ENCODE measurements at places on chromosomes 5 and 9.

- DNase-seq: no peak
Measured at GRCh38 chr9:130806327-130806716, 28.7 kb upstream of the ABL1 start.

DNA sequence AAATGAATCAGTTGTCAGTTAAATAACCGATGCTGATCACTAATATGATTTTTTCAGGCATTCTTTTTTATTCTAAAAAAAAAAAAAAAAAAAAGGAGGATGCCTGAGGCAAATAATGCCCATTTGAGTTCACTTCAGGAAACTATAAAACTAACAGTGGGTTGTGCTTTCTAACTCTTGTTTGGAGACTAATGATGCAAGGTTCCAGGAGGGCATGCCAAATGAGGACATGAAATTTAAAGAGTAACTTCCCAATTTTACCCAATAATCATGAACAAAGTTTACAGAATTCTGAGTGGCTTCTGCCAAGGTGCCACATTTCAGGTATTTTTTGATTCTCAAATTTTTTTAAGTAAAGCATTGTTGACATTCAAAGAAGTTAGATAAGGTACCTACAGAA is 41.0 kb downstream of the CEP120 start:
- DNase-seq: no peak

DNA sequence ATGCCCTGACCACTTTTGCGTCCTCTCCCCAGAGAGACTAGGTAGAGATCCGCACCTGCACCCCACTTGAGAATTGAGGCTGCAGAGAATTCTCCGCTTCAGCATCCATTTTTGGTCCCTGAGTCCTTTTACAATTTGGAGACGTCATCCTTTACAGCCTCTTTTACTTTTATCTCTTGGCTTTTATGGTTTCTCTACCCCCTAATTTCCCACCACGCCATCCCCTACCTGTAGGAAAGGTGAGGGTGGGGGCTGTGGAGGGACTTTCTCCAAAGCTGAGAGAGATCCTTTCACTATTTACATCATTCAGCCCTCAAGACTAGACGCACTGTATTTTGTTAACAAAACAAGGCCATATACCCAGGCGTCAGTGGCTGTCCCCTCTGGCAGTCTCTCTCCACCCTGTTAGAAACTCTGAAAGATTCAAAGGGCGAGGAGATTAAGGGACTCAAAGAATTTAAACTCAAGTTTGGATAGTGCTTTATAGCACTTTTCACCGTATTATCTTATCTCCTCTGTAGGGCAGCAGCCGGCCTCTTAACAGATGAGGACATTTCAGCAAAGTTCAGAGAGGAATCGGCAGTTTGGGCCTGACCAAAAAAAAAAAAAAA is 1.7 kb downstream of the MSX2 start:
- DNase-seq: no peak

- no peak for DNase-seq
Measured at GRCh38 chr9:468766-469426, 254.2 kb downstream of the DOCK8 start.

DNA sequence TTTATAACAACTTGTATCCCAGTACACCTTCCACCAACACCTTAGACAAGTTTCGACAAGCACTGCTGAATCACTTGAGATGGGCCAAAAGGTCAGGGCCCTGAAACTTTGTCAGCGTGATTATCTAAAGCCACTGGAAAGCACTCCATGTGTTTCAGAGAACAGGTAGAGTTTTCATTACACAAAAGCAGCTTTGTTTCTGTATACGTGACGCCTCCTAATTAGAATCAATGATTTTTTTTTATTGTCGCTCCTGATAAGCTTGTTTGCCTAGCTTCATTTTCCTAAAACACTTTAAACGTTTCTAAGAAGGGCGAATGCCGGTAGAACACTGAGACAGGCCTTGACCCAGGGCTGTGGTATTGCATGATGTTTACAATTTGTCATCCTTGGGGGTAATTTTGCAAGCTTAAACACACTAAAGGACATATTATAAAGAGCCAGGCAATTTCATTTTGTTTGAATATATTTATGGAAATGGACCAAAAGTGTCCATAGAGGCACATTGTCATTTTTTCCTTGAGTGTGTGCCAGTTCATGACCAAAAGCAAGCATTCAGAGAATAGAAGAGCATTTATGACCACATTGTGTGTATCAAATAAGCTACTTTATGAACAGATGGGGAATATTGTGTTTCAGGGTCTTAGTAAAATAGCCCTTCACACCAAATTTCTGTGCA is 193.6 kb downstream of the GLIS3 start:
- no peak for DNase-seq

DNA sequence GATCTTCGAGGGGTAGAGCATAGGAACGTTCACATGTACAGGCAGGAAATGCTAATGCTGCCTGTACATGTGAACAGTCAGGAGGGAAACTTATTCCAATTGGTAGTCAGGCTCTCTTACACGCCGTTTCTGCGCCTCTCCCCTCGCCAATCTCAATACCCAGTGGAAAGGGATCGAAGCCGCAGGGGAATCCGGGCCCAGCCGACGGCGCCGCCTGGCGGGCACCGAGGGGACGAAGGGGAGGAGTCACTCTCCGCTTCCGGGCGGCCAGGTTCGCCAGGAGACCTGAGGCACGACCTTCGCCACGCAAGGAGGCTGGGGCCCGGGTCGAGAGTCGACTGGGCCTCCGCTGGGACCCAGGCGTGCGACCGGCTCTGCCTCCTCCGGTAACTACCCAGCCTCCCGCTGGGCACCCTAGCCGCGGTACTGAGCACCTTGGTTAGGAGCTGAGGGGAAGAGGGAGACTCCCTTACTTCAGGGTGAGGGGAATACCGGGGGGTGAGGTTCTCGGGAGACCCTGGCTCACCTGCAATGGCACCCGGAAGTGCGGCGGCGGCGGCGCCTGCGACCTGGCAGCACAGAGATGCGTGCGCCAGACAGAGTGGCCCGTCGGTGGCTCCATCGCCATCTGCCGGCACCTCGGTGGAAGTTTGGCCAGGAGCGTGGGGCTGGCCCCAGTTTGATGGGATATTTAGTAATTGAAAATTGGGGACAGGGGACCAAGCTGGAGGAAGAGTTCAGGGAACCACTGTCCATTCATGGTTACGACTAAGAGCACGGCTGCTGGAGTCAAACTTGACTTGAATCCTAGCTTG is at the start of gene PIGO:
TSS of gene PIGO (minus strand) at position 557 of the 815 bp plus-strand sequence. CDS start 1,026 bp downstream, outside the sequence.
- peak; percentile 90 for DNase-seq

GRCh38 chr9:132776891-132777290 is 101.2 kb downstream of the AK8 start:
- DNase-seq: no peak

GRCh38 chr5:90994796-90995195 is 388.3 kb downstream of the ARRDC3 start:
- DNase-seq: no peak

- no peak for DNase-seq
Measured at GRCh38 chr5:113343343-113343742, 91.4 kb downstream of the TSSK1B start.

DNA sequence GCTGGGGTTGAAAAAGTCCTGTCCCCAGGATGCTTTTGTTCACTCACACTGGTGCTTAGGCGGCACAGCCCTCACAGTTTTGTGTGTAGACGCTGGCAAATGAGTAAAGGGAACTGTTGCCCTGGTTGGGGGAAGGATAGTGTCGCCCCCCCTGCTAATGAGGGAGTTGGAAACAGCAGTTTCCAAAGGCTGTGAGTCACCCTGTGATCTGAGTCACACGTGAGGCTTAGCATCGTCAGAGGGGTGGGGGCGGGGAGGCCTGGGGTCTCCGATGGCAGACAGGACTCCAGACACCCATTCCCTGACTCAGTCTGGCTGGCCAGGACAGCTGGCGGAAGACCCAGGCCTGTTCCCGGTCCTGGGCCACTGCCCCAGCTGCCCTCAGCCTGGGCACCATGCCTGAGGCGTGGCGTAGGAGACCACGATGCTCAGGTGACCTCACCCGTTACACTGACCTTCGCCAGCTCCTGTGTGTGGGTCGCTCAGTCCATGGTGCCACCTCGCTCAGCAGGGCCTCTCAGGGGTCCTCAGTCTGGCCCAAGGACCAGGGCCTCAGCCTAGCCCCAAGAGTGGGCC is 2.9 kb downstream of the DNAJB5 start:
- peak; percentile 83 for DNase-seq

DNA sequence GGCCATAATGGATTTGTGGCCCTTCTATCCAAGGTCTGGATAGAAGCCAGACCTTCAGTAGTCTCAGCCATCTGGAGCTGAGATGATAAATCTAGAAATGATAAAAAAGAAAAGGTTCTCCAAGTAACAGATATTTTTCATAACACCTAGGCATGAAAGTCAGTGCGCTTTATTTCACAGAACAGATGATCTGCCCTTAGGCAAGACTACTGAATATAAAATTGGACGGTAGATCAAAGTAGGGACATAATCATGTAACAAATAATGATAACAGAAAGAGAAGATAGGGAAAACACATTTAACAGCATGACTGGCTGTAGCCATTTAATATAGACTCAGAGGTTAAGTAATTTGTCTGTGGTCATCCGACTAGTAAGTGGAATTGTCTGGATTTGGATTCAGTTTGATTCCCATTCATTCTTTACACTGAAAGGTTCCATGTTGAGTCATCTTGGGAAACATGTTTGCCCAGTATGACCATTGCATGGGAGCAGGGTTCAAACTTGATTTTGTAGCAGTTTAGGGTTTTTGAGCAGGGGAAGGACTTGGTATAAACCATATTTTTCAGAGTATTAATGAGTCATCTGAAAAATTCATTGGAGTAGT is 4.1 kb upstream of the CAVIN4 start:
- DNase-seq: no peak

DNA sequence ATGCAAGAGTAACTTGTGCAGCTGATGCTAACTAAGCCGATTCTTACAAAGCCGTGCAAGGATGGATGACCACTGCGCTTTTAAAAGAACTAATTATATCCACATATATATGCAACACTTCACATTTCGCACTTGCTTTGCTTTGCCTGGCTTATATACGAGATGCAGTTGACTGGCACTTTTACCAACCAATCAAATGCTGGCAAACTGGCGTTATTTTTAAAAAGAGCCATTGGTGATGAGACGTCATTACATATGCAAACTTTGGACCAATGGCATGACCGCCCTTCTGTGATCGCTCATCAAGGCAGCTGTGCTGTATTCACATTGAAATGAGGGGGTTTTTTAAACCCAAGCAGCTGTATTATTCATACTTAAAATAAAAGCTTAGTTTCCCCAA is 1147.7 kb upstream of the WWC1 start:
- no peak for DNase-seq

- DNase-seq: no peak
Measured at GRCh38 chr5:39497322-39497721, 72.5 kb upstream of the DAB2 start.

DNA sequence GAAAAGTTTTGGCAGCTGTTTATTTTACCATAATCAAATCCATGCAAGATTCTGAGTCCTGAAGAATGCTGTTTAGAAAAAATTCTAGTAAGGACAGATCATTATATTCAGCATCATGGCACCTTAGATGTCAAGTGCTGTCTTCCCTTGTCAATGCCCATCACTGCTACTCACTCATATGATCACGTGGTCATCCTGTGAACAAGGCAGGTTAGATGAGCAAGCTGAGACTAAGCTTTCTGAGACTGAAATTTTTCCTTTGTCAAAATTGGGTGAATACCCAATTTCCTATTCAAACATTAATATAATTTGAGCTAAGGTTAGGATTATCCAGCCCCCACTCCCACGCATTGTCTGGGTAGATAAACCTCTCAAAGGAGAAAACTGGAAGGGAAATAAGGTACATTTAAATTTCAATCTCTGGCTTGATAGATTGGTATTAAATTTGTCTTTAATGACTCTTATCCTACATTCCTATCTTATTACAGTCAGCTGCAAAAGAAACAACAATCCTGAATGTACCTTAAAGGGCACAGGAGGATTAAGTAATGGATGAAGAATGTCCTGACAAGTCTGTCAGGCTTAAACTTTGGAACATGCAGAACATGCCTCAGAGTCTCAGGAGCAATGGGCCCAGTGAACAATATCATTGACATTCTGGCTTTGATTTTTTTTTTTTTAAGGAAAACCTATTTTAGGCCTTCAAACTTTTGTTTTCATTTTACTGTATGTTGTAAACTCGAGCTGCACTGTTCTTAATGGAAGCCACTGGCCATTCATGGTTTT is 148.7 kb upstream of the RANBP3L start:
- DNase-seq: no peak

DNA sequence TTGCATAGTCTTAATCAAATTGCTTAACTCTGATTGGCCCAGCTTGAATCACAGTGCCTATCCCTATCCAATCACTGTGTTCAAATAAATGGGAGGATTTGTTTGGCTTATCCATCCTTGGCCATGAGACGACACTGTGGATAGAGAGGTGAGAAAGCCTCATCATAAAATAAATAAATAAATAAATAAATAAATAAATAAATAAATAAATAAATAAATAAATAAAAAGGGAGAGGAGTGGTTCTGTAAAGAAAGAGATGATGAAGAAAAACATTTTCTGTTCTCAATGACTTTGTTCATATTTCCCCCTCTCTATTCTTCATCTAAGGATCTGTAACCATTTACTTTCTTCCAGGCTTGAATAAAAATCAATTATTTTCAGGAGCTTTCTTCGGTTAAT is 74.7 kb downstream of the PTPRD start:
- DNase-seq: no peak

GRCh38 chr5:172710676-172711075 is 60.3 kb downstream of the DUSP1 start:
- DNase-seq: no peak

- DNase-seq: no peak
Measured at GRCh38 chr9:32663741-32664140, 28.3 kb upstream of the TAF1L start.

DNA sequence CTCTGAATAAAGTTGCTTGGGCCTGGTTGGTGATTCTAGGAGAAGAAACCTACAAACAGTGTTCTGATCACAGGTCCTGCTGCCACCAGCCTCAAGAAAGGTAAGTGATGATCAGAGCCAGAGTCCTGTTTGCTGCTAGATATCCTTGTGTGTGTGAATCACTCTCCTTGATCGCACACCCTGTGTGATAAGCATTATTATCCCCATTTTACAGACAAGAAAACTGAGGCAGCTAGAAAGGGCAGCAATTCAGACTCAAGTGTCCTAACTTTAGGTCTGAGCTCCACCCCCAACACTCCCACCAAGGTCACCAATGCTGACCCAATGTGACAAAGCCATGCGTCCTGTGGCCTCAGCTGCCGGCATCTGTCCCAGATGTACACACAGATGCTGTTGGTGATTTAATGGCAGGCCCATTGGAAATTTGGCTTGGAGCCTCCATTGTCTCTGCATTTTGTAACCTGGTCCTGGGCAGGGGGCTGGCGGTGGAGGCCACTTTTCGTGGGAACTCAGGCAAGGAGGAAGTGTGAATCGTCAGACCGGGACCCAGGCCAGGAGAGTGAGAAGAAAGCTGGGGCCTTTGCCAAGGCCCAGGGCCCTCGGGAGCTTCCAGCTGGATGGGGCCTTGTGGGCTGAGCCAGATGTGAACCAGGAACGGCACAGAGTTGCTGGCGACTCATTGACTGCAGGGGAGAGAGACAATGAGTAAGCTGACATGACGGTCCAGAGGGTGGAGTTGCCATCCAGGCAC is 29.8 kb upstream of the GGTA1 start:
- DNase-seq: peak; percentile 77

GRCh38 chr5:79686799-79687198 is 2.8 kb upstream of the CMYA5 start:
- no peak for DNase-seq

- DNase-seq: no peak
Measured at GRCh38 chr9:12880406-12881015, 105.7 kb downstream of the LURAP1L start.

- DNase-seq: peak; percentile 49
Measured at GRCh38 chr9:4774209-4774608, 18.5 kb upstream of the RCL1 start.

- DNase-seq: no peak
Measured at GRCh38 chr9:113520109-113520642, 56.6 kb downstream of the RGS3 start.
